ENCODE measurements at places on chromosomes 1 and 21.

GRCh38 chr1:111503585-111504060 lies at the start of the genes ADORA3 and TMIGD3:
Gene ADORA3 (minus strand): TSS chr1:111503633. CDS start chr1:111503354, 279 bp downstream.
Gene TMIGD3 (minus strand): TSS chr1:111503633. CDS start chr1:111503354, 279 bp downstream.
- no peak for DNase-seq

DNA sequence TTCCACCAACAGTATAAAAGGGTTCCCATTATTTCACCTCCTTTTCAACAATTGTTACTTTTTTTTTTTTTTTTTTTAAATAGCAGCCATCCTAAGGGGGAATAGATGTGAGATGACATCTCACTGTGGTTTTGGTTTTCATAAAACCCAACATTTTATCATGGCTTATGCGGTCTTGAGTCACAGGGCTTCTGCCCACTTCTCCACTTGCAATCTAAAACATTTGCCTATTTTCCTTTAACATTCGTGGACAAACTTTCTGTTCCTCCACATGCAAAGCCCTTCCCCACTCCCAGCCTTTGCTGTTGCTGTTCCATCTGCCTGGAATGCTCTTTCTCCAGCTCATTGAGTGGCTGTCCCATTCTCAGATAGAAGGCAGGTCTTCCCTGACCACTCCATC lies 239.7 kb upstream of the KCNK2 start:
- DNase-seq: no peak

- no peak for DNase-seq
These were observed 63.5 kb downstream of the ETS2 start for GRCh38 chr21:38869196-38869595.

- no peak for DNase-seq
These were observed 118.0 kb upstream of the PLPPR4 start for GRCh38 chr1:99146129-99146848.

DNA sequence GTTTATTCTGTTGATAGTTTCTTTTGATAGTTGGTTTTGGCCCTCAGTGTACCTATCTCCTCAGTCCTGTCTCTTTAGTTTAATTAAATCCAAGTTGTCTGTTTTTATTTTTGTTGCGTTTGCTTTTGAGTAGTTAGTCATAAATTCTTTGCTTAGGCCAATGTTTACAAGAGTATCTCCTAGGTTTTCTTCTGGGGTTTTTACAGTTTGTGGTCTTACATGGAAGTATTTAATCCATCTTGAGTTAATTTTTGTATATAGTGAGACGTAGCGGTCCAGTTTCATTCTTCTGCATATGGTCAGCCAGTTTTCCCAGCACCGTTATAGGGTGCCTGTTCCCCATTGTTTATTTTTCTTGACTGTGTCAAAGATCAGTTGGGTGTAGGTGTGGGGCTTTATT lies 139.4 kb downstream of the POU2F1 start:
- no peak for DNase-seq

DNA sequence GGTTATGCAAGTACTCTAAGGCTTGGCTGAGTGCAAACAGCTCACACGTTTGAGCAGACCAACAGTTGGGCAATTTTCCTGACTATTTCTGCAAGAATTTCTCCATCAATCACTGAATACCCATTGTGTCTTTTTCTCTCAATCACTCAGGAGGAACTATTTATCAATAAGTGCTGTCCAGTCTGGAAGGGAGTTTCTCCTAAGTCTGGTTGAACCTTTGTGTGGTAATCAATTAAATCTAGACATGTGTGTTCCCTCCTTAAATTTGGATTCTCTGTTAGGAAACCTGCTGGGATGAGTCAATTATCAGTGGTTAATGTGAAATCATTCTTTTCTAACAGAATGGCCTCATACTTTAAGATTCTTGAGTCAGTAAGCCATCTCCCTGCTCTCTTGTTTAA lies 6.8 kb upstream of the AADACL3 start:
- DNase-seq: no peak

DNA sequence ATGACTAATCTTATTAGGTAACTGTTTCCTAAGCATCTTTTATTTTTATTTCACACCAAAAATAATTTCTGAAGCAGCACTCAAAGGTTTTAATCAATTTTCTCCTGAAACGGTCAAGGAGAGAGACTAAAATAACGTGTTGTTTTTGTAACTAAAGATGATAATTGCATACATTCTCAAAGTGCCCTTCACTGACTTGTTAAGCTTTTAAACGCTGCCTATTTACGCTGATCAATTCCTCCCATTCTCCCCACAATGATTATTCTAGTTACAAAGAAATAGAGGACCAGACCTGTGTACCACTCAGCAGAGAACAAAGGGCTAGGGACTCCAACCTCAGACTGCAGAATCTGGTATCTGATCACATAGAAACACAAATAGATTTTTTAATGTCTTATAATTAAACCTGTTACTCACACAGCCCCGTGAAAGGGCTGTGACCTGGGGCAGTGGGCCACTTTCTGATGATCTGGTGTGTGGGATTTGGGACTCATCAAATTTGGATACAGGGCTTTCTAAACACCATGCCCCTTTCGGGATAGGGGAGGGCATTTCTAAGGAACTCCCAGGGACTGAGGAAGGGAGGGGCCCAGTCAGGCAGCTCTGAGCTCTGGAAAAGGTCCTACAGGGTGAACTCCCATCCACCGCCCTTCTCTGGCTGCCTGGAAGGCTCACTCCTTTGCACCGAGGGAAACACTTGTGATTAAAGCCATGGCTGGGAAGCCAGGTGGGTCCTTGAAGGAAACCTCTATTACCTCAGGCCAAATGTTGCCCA lies 65.2 kb downstream of the BCAR3 start:
- no peak for DNase-seq

- no peak for DNase-seq
These were observed 5.0 kb upstream of the KCNJ9 start for GRCh38 chr1:160076295-160076694.

GRCh38 chr1:53112271-53112774 lies 30.1 kb downstream of the SLC1A7 start:
- DNase-seq: no peak

DNA sequence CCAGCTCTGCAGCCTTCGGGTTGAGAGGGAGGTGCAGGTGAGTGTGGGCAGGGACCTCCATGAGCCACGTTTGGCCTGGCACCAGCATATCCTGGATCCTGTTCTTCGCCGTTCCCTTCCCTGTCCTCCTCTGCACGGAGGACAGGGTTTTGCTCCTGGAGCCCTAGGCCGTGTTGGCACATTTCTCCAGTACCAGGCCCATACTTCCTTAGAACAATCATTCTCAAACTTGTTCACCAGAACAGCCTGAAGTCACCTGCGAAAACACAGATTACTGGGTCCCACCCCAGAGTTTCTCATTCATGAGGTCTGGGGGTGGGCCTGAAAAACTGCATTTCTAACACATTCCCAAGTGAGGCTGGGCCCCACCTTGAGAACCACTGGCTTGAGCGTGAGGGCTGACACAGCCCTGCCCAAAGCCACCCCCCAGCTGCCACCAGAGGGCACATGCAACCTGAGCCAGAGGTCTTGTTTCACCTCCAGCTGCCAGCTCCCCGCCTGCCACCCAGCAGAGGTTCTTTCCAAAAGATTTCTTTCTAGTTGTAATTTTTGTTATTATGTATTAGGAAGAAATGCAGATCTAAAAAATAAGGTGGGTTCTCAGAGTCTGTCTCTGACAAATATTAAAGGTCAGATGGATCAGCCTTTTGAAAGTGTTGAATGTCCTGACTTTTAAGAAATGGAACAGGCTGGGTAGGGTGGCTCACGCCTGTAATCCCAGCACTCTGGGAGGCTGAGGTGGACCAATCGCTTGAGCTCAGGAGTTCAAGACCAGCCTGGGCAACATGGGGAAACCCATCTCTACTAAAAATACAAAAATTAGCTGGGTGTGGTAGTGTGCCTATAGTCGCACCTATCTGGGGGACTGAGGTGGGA lies 39.6 kb upstream of the LDLRAP1 start:
- peak; percentile 66 for DNase-seq

DNA sequence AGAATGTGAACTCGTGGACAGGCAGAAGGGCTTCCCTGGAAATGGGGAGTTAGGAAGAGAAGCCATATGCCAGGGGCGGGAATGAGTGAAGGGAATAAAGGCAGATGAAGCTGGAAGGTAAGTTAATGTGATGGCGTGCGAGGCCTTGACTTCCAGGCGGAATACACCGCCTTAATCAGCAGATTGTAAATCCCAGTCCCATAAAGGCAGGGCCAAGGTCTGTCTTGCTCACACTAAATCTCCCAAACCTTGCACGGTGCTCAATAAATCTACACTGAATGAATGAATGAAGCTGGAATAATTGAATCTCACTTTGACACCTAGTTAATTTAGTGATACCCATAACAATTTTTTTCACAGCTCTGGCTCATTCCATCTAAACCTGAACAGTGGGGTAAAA lies 16.8 kb upstream of the PRDM2 start:
- no peak for DNase-seq

DNA sequence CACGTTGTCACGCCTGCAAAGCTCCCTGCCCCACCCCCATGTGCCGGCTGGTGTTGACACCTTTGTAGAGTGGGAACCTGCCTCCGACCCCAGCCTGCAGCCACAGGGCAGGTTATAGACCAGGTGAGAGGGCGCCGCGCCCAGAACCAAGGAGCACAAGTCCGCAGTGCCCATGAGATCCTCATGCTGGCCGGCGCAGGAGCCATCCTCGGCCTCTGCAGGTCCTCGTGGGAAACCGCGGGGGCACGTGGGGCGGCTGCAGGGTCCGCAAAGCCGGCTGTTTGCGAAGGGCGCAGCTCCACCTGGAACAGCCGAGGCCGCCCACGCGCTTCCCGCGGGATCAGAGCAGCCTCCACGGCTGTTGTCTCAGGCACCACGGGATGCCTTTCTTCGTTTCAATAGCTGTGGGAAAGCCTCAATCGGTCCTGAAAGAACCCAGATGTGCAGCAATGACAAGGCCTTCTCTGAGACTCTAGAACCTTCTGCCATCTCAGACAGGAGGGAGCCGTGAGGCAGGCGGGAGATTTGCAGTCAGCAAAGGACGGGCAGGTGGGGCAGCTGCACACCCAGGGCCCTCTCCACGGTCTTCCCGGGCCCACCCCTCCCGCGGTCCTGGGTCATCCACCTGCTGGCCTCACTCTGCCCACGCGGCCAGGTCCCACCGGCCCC lies 29.9 kb downstream of the POFUT2 start:
- no peak for DNase-seq

- no peak for DNase-seq
These were observed 36.7 kb upstream of the TTC4 start for GRCh38 chr1:54678776-54679643.

GRCh38 chr1:11800756-11801433 lies 4.9 kb downstream of the MTHFR start:
- no peak for DNase-seq

GRCh38 chr1:113142791-113143190 lies 69.8 kb downstream of the LRIG2 start:
- no peak for DNase-seq

GRCh38 chr1:192776206-192776605 lies 32.6 kb upstream of the RGS2 start:
- DNase-seq: no peak

DNA sequence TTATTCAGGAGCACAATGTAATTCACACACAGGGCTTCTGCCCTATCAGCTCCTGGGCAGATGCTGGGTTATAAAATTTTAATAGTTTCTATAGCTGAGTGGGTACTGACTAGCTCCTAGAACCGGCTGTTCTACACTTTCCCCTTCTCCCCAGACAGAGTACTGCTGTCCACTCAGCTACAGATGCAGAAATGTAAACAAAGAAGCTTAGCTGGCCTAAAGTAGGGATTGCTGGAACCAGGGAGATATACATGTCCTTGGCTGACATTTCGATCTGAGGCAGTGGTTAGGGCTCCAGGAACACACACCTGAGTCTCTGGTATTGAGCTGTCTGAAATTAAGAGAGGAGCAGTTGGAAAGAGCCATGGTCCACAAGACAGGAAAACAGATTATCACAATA lies 211.5 kb upstream of the USP24 start:
- no peak for DNase-seq

DNA sequence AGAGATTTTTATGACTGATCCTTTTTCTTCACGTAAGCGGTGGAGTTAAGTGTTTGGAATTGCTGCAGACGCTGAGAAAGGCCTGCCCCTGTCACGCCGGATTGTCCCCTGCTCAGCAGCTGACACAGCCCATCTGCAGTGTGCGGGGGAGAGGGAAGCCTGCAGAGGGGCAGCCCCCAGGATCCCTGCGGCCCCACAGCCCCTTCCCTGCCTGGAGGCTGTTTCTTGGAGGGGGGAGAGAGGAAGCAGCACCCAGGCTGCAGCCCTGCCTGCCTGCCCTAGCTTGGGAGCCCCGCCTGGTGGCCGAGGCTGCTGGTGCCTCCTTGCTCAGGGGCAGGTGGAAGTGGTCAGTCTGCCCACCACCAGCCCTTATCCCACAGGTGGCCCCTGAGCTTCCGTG lies 50.7 kb downstream of the PRDM16 start:
- no peak for DNase-seq

DNA sequence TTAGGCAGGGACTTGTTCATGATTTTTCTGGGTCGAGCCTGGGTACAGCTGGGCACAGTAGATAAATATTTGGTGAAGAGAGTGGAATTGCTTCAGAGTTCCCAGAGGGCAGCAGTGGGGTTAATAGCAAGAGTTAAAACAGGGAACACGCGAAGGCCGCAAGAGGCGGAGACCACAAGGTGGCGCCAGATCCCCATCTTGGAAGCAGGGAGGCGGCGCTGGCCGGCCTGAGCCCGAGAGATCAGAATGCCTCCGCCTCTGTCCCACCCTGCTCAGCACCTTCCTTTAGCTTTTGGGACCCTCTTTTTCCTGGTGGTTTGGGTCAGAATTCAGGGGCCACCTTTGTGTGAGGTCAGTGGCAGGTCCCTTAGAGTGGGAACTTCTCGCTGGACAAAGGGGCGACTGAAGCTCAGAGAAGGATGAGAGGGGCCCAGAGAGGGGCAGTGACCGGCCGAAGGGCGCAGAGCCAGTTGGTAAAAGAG lies 6.5 kb upstream of the PADI2 start:
- peak; percentile 72 for DNase-seq

- no peak for DNase-seq
These were observed 50.5 kb upstream of the GPR52 start for GRCh38 chr1:174397261-174397660.

- DNase-seq: no peak
These were observed 114.1 kb downstream of the LHX4 start for GRCh38 chr1:180343921-180344769.

DNA sequence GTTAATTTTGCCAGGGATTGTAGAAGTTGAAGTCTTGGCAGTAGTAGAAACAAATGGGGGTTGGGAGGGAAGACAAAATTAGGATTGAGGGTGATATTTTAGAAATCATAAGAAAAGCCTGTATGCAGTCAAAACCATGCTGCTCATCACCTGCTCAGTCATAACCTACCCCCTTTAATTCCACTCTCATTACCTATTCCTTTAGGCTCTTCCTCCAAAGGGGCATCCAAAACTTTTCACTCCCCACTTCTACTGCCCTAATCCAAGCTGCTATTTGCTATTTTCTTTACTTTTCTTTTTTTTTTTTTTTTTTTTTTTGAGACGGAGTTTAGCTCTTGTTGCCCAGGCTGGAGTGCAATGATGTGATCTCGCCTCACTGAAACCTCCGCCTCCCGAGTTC lies 11.5 kb downstream of the H3-3A start:
- no peak for DNase-seq

GRCh38 chr1:227730630-227731151 lies 4.4 kb downstream of the JMJD4 start:
- no peak for DNase-seq

DNA sequence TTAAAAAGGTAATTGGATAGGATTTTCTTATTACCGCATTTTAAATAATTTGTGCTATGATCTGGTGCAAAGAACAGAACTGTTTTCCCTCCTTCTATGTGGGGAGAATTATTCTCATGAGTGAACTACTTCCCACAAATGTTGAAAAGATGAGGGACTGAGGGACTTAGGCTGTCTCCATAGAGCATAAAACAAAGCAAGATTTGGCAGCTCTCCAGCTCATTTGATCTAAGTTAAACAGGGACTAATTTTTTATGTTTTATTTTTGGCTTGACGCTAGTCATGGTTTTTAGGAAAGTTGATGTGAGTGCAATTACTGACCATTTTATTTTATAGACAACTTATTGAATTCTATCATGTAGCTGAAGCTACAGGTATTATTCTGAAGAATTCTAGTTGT lies 362.3 kb downstream of the HLX start:
- no peak for DNase-seq

All from CD4-positive, alpha-beta T cell treated with Interferon gamma for 1 hour (primary cell).